Central memory CD8-positive, alpha-beta T cell (primary cell): ENCODE measurements at places on chromosomes 4 and X.

DNA sequence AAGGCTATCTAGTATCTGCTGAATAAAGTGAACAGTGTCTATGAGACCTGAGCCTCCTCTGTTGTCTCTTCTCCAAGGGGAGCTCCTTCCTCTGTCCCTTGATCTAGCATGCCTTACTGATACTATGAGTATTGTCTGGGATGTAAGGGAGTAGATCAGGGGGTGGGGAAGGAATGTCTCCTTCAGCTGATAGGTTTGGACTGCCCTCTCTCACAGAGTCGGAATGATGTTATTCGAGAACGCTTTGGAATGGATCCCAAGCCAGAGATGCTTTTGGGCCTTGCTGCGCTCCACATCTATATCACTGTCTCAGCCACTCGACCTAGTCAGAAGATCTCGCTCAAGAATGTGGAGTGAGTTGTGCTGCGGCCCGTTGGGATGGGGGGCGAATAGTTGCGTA is 68.3 kb upstream of the PRPS1 start:
- DNase-seq: no peak

GRCh38 chr4:24801136-24801855 is 5.9 kb downstream of the SOD3 start:
- no peak for DNase-seq

GRCh38 chr4:187232796-187233195 is 509.1 kb upstream of the FAT1 start:
- DNase-seq: no peak

DNA sequence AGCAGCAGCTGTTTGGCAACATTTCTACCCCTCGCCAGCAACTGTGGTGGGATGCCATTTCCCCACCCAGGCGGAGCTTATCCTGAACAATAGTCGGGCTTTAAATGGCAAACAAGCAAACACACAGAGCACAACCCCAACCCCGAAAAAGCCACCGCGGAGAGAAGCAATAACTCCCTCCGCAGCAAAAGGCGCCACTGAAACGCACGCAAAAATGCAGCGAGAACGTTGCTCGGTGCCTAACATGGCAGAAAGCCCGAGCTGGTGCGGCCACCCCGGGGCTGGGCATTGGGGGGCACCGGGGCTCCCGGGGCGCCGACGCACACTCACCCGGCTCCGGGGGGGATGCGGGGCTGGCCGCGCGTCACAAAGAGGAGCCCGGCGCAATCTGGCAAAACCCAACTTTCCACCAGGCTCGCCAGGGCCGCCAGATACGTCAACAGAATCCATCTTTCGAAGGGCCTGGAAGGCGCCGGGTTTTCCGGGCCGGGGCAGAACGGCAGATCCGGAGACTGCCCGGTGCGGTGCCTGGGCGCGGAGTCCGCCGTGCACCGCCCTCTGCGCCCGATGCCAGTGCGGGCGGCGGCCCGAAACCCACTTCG is 818 bp downstream of the RAI2 start:
- no peak for DNase-seq

DNA sequence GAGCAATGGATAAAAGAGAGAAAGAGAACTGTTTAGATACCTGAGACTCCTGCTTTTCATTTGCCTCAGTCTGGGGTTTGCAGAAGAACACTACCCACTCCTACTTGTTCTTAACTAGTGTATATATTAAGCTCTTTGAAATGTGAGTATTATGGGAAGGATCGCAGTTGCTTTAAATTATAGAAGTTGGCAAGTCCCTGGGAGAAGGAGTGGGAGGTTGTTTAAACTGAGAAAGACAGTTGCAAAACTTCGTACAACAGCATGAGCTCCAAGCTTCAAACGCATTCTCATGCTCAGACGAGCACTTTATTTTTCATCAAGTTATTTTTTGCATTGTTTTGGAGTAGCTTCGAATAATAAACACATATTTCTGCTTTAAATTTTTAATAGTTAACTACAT is 88.1 kb upstream of the C1QTNF7 start:
- no peak for DNase-seq

DNA sequence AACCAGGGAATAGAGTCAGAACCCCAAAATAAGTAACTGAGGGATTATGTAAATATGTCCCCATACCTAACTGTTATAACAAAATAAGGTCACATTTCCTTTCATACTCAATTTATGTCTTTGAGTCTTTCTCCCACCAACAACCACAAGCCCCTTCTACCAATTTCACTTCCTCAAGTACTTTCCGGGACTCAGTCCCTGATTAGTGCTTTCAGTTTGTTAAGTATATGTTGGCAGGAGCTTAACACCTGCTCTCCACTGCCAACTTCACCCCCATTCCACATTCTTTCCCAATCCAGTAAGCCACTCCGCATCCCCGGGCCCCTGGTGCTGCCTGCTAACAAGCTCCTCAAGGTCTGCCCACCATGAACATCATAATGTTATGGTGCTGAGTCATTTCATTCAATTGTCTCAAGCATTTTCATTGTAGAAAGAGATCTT is 71.3 kb upstream of the SPRY1 start:
- no peak for DNase-seq

DNA sequence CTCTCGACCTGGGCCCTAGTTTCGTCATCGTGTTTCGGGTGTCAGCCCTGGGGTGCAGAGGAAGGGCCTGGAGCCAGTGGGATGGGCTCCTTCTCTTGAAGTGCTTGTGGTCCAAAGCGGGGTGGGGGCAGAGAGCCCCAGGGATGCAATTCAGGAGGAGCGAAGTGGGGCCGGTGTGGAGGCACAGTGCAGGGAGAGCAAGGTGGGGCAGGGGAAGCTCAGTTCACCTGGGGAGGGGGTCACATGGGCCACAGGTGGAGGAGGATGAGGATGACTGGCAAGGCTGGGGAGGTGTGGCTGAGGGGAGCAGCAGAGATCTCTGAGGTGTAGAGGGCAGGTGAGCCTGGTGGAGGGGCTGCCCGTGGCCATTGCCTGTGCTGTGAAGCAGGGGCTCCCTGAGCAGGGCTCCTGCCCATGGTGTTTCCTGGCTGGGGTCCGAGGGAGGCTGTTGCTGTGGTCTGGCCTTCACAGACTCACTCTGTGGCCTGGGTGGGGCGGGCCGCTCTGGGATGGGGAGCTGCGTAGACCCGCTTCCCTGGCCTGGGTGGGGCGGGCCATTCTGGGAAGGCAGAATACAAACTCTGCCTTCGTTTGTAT is 6.9 kb downstream of the SORCS2 start:
- no peak for DNase-seq

- DNase-seq: no peak
These were observed 868 bp downstream of the DACH2 start for GRCh38 chrX:86149119-86149518.

DNA sequence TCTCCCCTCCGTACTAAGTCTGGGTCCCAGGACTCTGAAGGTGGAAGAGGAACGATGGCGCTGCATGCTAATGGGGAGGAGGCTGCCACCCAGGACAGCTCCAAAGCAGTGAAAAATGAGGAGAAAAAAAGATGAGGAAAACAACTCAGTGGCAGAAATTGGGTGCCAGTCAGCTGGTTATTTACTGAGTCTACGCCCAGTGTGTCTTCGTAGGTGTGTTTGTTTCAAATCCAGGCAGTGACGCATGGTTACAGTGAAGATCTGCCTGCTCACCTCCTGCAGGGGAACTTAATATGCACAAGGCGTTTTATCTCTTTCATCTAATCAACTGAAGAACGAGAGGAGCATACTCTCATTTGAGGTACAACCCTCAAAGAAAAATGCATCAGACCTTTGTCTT is 70.9 kb upstream of the FBXW7 start:
- DNase-seq: no peak

DNA sequence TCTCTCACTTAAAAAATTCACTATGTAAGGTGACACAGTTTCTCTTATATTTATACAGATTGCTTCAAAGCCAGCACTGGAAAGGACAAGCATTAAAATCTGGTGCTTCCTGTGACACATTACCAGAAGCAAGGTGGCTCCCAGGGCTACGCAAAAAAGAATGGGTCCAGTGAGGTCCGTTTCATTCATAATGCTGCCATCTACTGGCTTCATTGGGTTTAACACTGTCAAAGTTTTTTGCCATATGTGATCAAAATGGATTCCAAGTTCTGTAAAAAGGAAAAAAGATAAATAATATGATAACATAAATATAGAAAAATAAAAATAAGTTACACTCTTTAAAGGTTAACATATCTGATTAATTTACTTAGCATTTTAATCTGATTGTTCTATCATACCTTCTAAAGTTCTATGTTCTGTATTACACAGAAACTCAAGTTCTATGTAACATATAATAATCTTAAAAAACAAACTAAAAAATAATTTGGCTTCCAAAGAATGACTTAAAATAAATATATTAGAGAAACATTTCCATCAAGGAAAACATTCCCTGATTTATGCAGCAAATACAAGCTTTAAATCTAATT is 22.1 kb downstream of the YIPF7 start:
- DNase-seq: no peak

DNA sequence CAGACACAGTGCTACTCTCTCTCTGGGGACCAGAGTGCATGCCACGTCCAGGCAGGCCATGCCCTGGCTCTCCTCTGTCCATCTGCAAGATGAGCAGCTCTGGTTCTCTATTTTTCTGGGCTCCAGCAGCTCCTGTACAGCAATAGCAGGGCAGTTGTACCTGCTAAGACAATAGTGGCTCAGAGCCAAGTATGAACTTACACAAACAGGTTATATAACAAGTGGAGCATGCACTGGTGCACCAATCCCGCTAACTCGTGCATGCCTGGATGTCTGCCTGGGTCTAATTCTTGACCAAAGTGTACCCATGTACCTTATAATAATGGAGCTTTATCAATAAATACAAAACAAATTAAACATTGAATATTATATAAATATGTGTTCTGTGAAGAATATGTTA is 392.3 kb downstream of the CENPC start:
- no peak for DNase-seq

- no peak for DNase-seq
These were observed 98.9 kb upstream of the NAP1L5 start for GRCh38 chr4:88796545-88796944.

GRCh38 chrX:57282568-57282967 is 3.9 kb upstream of the FAAH2 start:
- no peak for DNase-seq

GRCh38 chrX:13687203-13687602 is 1.7 kb upstream of the RAB9A start:
- DNase-seq: no peak

- DNase-seq: no peak
These were observed 5.6 kb downstream of the GAK start for GRCh38 chr4:926538-926937.

DNA sequence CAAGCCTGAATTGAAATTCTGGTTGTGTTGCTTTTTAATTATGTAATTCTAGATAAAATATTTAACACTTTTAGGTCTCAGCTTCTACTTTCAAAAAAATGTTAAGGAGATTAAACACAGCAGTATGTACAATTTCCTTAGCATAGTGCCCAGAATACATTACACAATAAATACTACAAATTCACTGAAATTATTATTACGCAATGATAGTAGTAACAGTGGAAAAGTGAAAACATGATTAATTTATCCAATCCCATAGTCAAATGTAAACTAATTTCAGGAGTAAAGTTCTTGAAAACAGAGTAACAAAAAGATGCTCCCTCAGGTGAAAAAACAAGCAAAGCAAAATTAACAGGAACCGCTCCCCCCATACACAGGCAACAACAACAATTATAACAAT is 1915.4 kb downstream of the STIM2 start:
- DNase-seq: no peak

GRCh38 chrX:37083880-37084279 is 75.7 kb downstream of the FAM47C start:
- DNase-seq: no peak

GRCh38 chr4:184300816-184301215 is 83.1 kb upstream of the ENPP6 start:
- no peak for DNase-seq

- DNase-seq: no peak
These were observed 186.0 kb downstream of the HHIP start for GRCh38 chr4:144831971-144832370.

- no peak for DNase-seq
These were observed 239.5 kb upstream of the TET2 start for GRCh38 chr4:104907074-104907649.

DNA sequence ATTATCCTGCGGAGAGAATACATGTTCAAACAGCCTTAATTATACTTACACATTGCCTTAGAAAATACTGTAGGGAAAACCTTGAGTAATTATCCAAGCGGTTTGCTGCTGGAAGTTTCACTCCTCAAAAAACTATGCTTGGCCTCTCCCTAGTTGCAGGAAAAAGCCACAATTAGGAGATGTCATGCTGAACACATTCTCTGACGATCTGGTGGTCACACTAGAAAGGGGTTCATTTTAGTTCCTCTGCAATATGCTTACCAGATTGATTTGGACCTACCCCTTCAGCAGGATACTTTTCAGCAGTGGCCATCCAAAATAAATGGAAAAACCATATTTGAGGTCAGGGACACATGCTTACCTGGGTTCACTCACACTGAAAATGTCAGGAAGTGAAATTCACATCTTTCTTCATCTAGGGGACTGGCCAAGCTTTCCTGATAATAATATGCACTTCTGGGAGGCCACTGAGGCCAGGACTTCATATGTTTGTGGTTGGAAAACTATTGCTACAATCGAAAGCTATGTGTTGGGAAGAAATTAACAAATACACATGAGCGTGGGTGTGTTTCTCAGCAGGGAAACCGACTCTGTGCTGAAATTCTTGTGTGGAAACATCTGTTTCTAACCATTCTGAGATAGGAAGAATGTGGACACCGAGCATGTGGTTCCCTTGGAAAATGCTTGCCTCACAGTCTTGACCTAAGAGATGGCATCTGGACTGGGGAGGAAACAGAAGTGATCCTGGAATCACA is 68.8 kb downstream of the ATXN3L start:
- DNase-seq: no peak

GRCh38 chrX:45527834-45528233 is 327.2 kb upstream of the DIPK2B start:
- no peak for DNase-seq

DNA sequence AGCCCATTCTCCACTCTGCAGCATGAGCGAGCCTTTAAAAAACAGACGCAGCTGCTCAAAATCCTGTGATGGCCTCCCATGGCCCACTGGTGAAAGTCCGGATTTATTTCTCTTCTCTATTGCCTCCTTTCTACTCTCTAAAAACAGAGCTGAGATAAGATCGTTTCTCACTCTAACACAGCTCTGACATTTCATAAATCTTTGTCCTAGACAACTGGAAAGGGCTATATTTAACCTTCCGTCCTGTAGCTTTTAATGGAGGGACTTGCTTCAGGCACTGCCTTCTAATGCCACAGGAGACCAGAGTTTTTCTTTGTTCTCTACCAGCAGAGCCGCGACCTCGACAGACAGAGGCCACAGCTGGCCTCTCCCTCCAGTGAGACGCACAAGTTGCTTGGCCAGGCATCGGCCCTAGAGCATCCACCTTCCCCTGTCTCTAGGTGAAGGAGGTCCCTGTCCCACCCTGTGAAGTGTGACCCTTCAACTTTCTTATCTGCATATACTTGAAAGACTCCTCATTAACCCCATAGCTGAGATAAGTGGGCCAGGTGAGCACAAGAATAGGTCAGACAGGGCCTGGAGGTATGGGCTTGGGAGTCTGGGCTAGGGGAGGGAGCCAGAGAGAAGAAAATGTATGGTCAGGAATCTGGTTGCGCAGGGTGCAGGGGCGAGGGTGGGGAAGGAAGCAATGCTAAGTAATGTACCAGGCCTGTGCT is 50.0 kb downstream of the RTL5 start:
- DNase-seq: no peak

- no peak for DNase-seq
These were observed 1.6 kb downstream of the KIT start for GRCh38 chr4:54659313-54659712.

- no peak for DNase-seq
These were observed 104.4 kb downstream of the PJA1 start for GRCh38 chrX:69060631-69061408.

- no peak for DNase-seq
These were observed 60.2 kb downstream of the FAM193A start for GRCh38 chr4:2596611-2597010.

- no peak for DNase-seq
These were observed 158.3 kb downstream of the SPCS3 start for GRCh38 chr4:176478076-176478475.
